ENCODE measurements at places on chromosomes 6 and 20.
A peak's percentile ranks its signal among the peaks of the same experiment; 100 is the strongest.

DNA sequence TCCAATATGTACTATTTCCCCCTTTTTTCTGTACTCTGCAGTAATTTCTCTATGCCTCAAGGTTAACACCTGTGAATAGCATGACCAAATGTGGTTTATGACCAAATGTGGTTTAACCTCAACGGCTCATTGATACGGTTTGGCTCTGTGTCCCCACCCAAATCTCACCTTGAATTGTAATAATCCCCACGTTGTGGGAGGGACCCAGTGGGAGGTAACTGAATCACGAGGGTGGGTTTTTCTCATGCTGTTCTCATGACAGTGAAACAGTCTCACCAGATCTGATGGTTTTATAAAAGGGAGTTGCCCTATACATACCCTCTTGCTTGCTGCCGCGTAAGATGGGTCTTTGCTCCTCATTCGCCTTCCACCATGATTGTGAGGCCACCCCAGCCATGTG lies 18.7 kb downstream of the DEK start:
- no peak for DNase-seq

GRCh38 chr6:114564302-114564933 lies 221.6 kb upstream of the HS3ST5 start:
- DNase-seq, result no peak

- DNase-seq, result no peak
These were observed 142.8 kb upstream of the PHACTR3 start for GRCh38 chr20:59461526-59461925.

GRCh38 chr6:3841066-3841454 lies 8.1 kb upstream of the FAM50B start:
- DNase-seq, result no peak

DNA sequence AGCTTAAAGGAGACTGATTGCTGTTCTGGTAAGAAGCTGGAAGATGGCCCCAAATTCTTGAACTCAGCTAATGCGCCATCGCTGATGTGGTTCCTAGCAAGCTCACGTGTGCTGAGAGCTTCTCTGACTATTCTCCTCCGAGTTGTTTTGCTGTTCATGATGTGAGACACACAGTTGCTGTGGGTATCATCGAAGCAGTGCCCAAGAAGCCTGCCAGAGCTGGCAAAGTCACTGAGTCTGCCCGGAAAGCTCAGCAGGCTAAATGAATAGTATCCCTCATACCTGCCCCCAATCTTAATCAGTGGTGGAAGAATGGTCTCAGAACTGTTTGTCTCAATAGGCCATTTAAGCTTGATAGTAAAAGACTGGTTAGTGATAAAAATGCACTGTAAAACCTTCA lies 28.3 kb upstream of the BCLAF1 start:
- no peak for DNase-seq

DNA sequence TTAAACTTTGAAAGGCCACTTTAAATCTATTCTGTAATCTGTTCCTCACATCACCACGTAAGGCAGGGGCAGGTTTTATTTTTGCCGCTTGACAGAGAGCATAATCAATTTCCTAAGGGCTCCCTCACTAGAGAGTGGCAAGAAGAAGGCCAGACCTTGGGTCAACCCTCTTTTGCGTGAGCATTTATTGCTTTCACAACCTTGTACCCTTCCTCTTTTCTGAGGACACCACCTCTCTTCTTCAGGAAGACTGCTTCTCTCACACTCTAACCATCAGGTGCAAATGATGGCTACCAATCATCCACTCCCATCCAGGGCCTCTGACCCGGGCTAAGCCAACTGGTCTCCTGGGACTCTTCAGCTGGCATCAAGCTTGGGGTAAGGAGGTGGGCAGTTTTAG lies 25.2 kb upstream of the QKI start:
- no peak for DNase-seq

- peak; percentile 45 for DNase-seq
These were observed 146.9 kb downstream of the PHACTR3 start for GRCh38 chr20:59751075-59751711.

GRCh38 chr6:17405944-17406245 lies 12.5 kb downstream of the CAP2 start:
- DNase-seq, result no peak
